Cardiac atrium fibroblast (primary cell): ENCODE measurements at places on chromosomes 4 and X. TPM values are rescaled to one million over a fixed set of nuclear protein-coding genes. Genes with fewer than 3 reads are reported as not detected.

MAGEA11 gene
- total RNA-seq = not detected in 2 replicates

RASGEF1B gene
- total RNA-seq = 0.36 and 1.1 TPM in 2 replicates

HAND2 gene
- total RNA-seq = 11.0 TPM in 2 replicates

MTNR1A gene
- not detected in 2 replicates for total RNA-seq

COL4A6 gene
- 0.18 and 0.32 TPM in 2 replicates for total RNA-seq

PPEF1 gene
- not detected in 2 replicates for total RNA-seq

ARHGAP36 gene
- not detected in 2 replicates for total RNA-seq

HGFAC gene
- total RNA-seq = not detected in 2 replicates

P2RY4 gene
- total RNA-seq = not detected in 2 replicates

TBC1D8B gene
- 12.8 and 13.0 TPM in 2 replicates for total RNA-seq

CSAG1 gene
- total RNA-seq = not detected in 2 replicates

OCIAD2 gene
- total RNA-seq = 0.72 and 3.7 TPM in 2 replicates

CYTL1 gene
- not detected in 2 replicates for total RNA-seq

VCX3B gene
- not detected in 2 replicates for total RNA-seq

CSN3 gene
- total RNA-seq = not detected in 2 replicates

DNAJB14 gene
- total RNA-seq = 17.9 and 22.2 TPM in 2 replicates

ART3 gene
- total RNA-seq = not detected in 2 replicates

RAB9B gene
- 0.36 and 2.4 TPM in 2 replicates for total RNA-seq

PASD1 gene
- total RNA-seq = not detected in 2 replicates

SLC10A6 gene
- 0.18 TPM in 1 of 2 replicates, not detected in the other for total RNA-seq

ZDHHC15 gene
- under 0.01 TPM in 1 of 2 replicates, not detected in the other for total RNA-seq

RXFP1 gene
- total RNA-seq = 0.32 and 0.36 TPM in 2 replicates

MAP7D2 gene
- under 0.01 and 1.1 TPM in 2 replicates for total RNA-seq

TMEM255A gene
- total RNA-seq = not detected in 2 replicates

RRH gene
- not detected in 2 replicates for total RNA-seq

GC gene
- not detected in 2 replicates for total RNA-seq

HSFX3 gene
- total RNA-seq = not detected in 2 replicates

CD99L2 gene
- total RNA-seq = 65.0 and 70.2 TPM in 2 replicates

SSX4 gene
- total RNA-seq = not detected in 2 replicates

CXorf65 gene
- total RNA-seq = not detected in 2 replicates

CCSER1 gene
- 5.7 TPM in 1 of 2 replicates, not detected in the other for total RNA-seq

SUPT20HL1 gene
- not detected in 2 replicates for total RNA-seq

PABPC1L2B gene
- not detected in 2 replicates for total RNA-seq

WDR17 gene
- 0.16 TPM in 1 of 2 replicates, not detected in the other for total RNA-seq

GLUD2 gene
- 0.90 and 2.1 TPM in 2 replicates for total RNA-seq
